ENCODE measurements at places on chromosomes 5 and 9.

GRCh38 chr9:123645762-123646161 lies 284.2 kb downstream of the DENND1A start:
- no peak for DNase-seq

- no peak for DNase-seq
These were observed 39.2 kb downstream of the GRAMD2B start for GRCh38 chr5:126462239-126463014.

GRCh38 chr5:150641006-150641570 lies 628 bp downstream of the SYNPO start:
- DNase-seq = peak; percentile 89

- DNase-seq = no peak
These were observed 99.2 kb upstream of the SPATA31C2 start for GRCh38 chr9:88237479-88237961.

DNA sequence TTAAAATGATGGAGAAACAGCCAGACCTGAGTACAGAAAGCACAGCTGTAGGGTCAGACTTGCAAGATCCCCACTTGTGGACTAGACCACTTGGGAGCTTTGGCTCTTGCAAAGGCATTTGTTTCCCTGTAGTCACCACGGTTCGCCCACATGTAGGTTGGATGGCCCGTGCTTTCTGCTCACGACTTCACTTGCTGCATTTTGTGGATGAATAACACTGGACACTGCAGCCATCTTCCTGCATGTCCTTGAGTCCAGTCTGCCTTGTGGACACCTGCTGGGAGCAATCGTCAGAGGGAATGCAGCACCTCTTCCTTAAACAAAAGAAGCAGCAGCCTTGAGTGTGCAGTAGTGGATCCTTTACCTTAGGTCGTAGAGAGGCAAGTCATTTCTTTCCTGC lies 372.9 kb upstream of the IRX2 start:
- DNase-seq = no peak

- no peak for DNase-seq
These were observed 144.1 kb upstream of the NFIL3 start for GRCh38 chr9:91567642-91568274.

DNA sequence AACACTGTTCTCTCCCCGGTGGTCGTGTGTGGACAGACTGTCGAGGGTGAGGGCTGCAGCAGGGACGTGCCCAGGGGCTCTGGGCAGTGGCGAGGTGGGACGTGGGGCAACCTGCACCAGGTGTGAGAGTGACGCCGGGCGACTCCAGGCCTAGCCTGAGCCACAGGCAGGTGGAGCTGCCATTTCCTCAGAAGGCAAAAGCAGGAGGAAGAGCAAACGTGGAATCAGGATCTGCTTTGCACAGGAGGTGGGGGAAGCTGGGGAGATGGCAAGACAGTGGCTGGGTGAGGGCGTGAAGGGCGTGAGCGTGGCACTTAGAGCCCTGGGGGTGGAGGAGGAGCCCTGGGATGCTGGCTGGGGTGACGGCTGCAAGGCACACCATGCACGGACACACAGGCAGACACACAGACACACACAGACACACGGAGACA lies 39.6 kb upstream of the NSMF start:
- no peak for DNase-seq

- DNase-seq = no peak
These were observed 140.2 kb downstream of the PAX5 start for GRCh38 chr9:36893911-36894310.

DNA sequence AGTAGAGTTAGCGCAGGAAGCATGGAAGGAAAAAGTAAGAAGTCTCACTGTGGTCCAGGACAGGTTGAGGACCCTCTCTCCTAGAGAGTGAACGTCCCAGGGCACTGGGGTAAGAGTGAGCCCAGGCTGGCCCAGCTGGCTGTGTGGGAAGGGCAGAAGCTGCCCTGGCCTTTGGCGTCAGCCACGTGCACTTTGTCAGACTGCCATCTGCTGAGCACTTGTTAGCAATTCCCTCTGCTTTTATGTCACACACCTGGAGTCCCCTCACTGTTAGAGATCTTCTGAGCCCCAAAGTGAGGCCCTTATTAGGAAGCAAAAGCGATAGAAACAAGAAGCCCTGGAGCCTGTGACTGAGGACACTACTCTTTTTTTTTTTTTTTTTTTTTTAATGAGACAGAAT lies 79.1 kb downstream of the UGCG start:
- no peak for DNase-seq

- DNase-seq = no peak
These were observed 78.2 kb upstream of the HTR1A start for GRCh38 chr5:64040490-64040889.

DNA sequence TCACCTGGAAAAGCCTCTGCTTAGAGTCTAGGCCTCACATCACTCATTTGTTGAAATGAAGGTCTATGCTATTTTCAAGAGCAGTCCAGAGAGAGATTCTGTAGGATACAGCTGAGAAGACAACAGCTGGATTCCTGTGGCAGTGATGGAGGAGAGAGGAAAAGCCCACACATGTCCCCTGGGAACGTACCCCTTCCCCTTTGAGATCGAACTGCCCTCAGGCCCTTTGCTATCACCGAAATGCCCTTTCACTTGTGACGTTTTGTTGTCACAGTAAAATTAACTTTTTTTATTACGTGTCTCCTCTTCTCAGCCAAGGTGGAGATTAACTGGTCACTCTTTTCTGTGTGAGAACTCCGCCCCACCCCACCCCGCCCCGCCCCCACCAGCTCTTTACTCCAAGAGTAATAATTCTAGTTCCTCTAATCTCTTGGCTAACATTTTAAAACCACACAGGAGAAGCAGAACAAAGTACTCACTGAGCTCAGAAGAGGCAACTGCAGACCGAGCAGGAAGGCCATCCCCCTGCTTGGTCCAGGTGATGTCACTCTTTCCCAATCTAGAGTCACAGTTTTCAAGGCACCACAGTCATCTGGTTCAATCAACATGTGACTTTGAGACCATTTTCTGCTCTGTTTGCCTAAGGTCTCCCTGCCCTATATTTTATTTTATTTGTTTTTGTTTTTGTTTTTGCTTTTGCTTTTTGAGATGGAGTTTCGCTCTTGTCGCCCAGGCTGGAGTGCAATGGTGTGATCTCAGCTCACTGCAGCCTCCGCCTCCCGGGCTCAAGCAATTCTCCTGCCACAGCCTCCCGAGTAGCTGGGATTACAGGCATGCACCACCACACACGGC lies 105.6 kb downstream of the SUSD1 start:
- DNase-seq = peak; percentile 39

DNA sequence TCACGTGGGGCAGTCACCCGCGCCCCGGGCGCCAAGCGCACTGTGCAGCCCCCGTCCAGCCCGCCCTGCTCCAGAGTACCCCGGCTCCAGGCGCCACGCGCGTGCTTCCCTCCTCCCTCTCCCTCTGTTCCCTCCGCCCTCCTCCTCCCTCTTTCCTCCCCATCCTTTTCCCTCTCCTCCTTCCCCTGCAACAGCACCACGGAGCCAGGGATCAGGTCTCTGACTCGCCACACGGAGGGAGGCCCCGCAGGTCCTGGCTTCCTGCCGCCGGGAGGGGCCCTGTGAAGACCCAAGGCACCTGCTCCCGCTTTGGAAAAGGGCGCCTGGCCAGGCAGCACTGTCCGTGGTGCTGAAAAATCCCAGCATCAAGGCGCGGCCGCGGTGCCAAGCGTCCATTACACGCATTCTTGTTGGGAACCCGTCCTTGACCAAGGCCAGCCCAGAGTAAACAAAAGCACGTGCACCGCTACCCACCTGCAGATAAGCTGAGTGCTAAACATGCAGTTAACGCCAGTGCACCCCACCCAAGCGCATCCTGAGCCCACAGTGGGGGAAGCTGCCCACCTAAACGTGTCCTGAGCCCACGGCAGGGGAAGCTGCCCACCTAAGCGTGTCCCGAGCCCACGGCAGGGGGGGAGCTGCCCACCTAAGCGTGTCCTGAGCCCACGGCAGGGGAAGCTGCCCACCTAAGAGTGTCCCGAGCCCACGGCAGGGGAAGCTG lies 21.7 kb downstream of the SLC6A18 start:
- DNase-seq = peak; percentile 12

- DNase-seq = no peak
These were observed 74.4 kb upstream of the ATP10B start for GRCh38 chr5:160926428-160926827.

GRCh38 chr9:100084128-100084453 lies 14.7 kb downstream of the ERP44 start:
- DNase-seq = no peak

GRCh38 chr5:32709750-32710549 lies 1.2 kb upstream of the NPR3 start:
- peak; percentile 82 for DNase-seq

GRCh38 chr5:174222891-174223290 lies 177.4 kb downstream of the NSG2 start:
- no peak for DNase-seq

- no peak for DNase-seq
These were observed 10.7 kb upstream of the LURAP1L start for GRCh38 chr9:12764150-12764549.

GRCh38 chr5:36526537-36526936 lies 79.9 kb upstream of the SLC1A3 start:
- DNase-seq = no peak
